ENCODE measurements at places on chromosomes 4 and X. TPM values are rescaled to one million over a fixed set of nuclear protein-coding genes. Genes with fewer than 3 reads are reported as not detected.

PAK3 gene
- 1.6 TPM for total RNA-seq

AREG gene
- not detected for total RNA-seq

NFKB1 gene
- 34.3 TPM for total RNA-seq

NSUN7 gene
- total RNA-seq: under 0.01 TPM

GABRA4 gene
- total RNA-seq: not detected

SH3RF1 gene
- total RNA-seq: 16.3 TPM

NAT8L gene
- 0.09 TPM for total RNA-seq

XAGE1B gene
- not detected for total RNA-seq

CTAG1B gene
- total RNA-seq: not detected

DMRTC1 gene
- total RNA-seq: not detected

ARHGEF38 gene
- total RNA-seq: not detected

Data from smooth muscle cell of bladder (primary cell).